ENCODE measurements at places on chromosomes 1 and 21.

GRCh38 chr1:210456731-210457255 lies 128.1 kb downstream of the HHAT start:
- DNase-seq = no peak

- no peak for DNase-seq
These were observed 25.2 kb downstream of the SPOCD1 start for GRCh38 chr1:31790641-31791091.

DNA sequence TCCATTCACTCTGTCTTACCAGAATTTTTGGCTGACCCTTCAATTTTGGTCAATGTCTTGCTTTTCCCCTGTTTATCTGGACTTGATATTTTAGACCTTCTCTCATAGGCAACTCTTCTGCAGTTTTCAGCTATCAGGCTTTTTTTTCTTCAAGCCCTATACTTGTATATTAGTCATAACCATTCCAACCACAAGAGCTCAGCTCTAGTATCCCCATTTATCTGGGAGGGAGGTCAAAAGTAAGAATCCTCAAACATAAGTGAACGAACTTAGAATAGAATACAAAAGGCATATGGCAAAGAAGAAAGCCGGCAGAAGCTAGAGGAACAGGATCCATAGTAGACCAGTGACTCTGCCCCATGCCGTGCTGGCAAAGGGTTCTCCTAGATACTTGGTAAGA lies 45.9 kb upstream of the TNFSF4 start:
- DNase-seq = no peak

DNA sequence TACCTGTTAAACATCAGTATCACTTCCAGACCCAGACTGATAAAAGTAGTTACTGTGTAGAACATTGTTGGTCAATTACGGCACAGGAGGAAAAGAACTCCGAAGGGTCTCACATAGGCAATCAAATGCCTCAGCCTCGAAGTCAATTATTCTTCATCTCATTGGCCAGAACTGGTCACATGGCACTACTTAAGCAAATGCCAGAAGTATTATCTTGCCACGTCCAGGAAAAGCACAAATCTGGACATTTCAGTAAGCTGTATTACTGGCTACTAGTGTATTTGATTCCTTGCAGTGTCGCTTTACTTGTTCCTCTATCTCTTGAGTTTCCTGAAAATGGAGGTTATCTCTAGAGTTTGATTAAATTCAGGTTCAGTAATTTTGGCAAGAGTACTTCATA lies 24.4 kb downstream of the DIO1 start:
- no peak for DNase-seq

DNA sequence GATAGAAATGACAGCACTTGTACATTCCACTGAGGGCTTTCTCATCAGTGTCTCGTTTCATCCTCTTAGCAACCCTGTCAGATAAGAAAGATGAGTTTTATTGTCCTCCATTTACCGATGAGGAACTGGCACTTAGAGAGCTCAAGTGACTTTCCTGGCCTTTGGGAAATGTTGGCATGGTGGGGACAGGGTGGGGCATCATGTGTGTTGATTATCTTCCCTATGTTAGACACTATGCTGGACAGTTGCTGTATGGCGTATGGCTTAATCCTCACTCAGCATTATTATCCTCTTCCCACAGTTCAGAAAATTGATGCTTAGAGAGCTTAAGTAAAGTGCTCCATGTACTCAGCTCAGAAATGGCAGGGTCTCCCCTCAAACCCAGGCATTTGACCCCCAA lies 163.2 kb downstream of the CAMTA1 start:
- DNase-seq = no peak

DNA sequence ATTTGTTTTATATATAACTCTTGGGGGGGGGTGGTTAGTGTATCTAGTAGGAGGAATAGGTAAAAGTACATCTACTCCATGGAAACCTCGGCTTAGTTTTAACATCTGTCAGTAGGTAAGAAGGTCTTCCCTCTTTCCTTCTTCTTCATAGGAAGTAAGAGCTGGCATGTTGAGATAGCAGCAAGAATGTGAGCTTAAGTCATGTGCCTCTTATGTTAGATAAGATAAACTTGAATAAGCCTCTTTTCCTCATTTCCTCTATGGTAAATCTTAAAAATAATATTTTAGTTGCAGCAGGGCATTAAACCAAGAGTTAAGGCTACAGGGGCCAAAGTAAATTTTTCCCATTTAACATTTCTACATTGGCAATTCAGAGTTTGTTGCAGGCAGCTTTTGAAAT lies 100.4 kb downstream of the MAP3K21 start:
- no peak for DNase-seq

GRCh38 chr1:101235696-101236515 lies 913 bp upstream of the S1PR1 start:
- DNase-seq = peak; percentile 45

DNA sequence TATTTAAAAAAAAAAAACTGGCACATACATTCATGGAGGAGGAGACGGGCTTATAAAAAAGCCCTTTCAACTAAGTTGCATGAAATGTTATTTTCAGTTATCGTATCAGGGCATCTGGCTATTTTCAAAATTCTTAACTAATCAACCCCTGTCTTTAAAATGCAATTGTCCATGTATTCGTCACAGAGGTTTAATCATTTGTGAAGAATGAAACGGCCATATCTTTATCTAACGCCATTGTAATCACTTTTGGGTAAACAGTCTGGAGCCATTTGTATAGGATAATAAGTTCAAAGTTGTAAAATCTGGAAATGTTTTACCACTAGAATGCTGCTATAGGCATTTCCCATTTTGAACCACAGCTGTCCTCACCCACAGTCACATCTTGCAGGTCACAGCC lies 30.4 kb downstream of the SLC30A10 start:
- no peak for DNase-seq

DNA sequence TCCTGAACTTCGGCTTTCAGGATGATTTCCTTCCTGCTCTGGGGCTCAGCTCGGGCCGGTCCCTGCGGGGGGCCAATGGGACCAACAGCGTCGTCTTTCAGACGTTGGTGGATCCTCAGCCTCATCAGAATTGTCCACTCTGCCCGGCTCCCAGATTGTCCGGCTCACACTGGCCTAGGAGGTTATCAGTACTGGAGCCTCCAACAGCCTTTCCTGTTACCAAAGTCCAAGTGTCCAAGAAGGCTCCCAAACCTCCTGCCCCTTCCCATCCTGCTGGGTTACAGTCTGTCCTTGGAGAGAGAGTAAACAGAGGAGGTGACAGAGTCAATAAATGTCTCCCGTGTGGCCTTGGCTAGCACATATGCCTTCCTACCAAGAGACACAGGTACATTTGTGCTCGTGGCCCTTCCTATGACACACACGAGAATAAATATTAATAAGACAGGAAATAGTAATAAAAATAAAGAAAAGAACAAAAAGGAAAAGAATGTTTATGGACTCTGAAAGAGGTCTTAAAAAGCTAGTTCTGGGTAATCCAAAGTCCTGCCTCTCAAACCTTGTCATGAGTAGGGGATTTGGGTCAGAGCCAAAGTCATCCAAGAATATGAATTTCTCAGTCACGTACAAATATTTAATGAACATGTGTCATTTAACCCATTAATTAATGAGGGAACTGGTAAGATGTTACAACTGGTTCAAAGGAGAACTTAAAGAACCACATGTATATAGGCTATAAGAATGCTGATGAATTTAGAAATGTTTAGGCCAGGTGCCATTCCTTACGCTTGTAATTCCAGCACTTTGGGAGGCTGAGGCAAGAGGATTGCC lies 80.8 kb upstream of the SLC2A1 start:
- DNase-seq = no peak

DNA sequence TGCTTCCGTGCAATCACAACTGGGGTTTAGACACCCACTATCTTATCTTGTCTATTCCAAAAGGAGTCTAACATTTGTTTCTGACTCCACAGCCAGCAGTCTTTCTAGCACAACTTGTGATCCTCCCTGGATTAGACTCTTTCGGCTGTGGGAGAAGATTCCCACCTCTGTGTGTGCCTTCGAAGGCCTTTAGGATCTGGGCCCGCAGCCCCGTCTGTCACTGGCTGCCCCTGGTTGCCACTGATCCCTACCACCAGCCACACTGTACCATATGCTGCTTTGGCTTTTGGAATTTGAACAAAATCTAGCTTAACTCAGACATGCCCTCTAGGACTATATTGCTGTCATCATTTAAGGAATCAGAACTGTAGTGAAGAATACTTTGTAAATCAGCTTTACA lies 18.0 kb downstream of the NTPCR start:
- DNase-seq = no peak

DNA sequence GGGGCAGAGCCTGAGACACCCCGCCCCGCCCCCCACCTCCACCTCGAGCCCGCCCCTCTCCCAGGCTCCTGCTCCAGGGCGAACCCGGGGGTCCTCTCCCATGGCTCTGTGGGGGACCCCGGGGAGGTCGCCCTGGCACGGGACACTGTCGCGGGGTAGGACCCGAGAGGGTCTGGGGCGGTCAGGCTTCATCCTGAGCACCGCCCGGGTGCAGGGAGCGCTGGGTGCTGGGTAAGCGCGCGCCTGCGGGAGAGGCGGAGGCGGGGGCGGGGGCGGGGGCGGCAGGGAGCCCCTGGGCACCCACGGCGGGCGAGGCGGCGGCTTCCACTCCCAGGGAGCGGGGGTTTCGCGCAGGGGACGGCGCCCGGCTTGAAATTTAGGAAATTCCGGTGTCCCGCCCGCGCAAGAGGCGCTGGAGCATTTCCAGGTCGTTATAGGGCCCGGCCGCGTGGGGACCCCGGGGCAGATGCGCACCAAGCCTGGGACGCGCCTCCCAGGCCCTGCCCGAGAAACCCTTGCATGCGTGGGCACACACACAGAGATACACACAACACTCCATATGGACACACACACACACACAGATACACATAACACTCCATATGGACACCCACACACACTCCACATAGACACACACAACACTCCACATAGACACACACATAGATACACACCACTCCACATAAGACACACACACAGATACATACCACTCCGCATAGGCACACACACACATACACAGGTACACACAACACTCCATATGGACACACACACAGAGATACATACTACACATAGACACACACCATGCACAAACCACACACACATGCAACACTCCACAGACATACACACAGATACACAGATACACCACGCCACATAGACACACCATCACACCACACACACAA lies 48.7 kb upstream of the SLC19A1 start:
- DNase-seq = no peak

DNA sequence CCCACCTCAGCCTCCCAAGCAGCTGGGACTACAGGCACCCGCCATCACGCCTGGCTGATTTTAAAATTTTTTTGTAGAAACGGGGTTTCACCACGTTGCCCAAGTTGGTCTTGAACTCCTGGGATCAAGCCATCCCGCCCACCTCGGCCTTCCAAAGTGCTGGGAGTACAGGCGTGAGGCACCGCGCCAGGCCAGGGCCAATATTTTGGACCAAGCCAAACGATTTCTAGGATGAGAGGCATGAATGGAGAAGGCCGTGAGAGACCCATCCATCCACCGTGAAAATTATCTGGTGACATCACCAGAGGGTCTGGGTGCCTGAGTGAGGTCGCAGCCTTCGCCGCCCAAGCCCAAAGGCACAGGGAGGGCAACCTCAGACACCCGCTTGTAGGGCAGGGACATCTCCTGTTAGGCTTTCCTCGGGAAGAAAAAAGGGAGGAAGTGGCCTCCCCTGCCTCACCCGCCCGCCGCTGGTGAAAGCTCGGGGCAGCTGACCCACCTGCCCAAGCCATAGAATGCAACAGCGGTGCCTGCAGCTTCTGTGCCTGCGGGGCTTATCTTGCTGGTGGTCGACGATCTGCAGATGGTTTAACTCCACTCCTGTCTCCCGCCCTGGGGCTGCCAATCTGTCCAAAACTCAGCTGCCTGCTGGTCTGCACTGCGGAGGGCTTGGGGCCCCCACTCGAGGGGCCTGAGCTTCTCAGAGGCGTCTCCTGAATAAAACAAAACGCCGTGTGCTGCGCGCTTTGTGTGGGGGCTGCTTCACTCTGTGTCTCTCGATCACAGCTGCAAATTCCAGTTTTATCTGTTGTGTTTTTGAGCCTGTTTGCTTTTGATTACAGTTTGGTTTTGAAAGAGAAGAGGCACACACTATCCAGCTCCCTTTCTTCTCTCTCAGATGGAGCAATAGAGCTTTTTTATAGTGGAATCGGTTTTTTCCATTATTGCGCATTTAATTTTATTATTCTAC lies 85.8 kb downstream of the MRPS6 start:
- DNase-seq = no peak

DNA sequence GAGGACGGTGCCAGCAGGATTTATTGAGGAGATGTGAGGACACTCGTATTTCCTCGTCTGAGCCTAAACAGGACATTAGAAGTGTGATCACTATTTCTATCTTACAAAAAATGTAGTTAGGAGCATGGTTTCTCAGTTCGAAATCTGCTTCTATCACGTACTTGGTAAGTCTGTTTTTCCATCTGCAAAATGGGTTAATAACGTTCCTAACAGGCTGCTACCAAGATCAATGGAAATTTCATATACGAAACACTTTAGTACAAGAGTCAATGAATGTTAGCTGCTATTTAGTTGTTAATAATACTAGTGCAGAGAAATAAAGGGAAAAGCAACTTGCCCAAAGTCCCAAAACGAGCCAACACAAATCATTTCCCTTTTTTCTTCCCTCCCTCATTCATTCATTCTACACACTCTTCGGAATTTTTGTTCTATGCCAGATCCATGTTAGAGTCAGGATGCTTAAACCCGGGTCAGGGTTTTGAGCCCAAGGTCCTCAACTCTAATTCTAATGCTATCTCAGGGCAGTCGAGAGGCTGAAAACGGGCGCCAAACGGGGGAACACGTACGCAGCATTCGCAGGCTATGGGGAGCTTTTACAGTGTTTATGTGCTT lies 608 bp downstream of the SNRNP40 start:
- DNase-seq = no peak

DNA sequence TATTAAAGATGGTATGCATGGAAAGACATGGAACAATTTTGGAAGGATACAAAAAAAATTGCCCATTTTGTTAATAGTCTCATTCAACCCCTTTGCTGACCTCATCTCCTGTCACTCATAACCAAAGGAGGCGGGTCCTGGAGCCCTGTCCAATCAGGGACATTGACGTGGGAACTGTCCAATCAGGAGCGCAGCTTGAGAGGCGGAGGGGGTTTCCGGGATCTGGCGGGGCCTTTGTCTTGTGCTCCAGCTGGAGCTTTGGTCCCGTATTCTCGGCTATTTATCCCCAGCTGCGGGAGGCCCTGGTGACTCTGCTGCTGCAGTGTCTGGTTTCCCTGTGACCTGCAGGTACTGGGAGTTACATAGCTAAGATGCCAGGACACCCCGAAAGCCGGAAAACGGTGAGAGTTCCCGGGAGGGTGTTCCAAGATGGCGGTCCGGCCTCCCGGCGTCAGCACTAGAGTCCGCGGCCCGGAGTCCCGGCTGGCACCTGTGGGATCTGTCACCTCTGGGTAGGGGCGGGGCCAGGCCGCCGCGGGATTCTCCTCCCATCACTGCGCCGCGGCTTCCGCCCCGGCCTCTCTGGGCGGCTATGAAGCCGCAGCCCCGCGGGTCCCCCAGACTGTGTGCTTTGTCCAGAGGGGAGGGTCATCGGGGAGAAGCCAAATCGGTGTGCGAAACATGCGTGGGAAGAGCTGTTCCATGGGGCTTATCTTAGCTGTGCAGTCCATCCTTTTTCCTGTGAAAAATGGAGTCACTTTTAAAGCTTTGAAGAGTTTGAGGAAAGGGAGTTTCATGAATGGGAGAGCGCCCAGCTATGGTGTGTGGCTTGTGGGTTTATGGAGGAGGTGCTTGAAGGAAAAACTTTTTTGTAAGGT lies at the start of gene ZNF678:
Gene ZNF678, plus strand, starts transcription at position 233 of the 878 bp plus-strand sequence. CDS start 87,436 bp downstream, outside the sequence.
- peak; percentile 76 for DNase-seq

- DNase-seq = no peak
These were observed 11.0 kb upstream of the PAQR6 start for GRCh38 chr1:156258859-156259258.

- no peak for DNase-seq
These were observed 178.7 kb downstream of the GABPA start for GRCh38 chr21:25913479-25913878.
